Astrocyte of the cerebellum (primary cell): ENCODE measurements at places on chromosomes 2 and 18.
A peak's percentile ranks its signal among the peaks of the same experiment; 100 is the strongest.

GRCh38 chr2:177397481-177398289 is 5.1 kb downstream of the AGPS start:
- peak; percentile 93 for DNase-seq

DNA sequence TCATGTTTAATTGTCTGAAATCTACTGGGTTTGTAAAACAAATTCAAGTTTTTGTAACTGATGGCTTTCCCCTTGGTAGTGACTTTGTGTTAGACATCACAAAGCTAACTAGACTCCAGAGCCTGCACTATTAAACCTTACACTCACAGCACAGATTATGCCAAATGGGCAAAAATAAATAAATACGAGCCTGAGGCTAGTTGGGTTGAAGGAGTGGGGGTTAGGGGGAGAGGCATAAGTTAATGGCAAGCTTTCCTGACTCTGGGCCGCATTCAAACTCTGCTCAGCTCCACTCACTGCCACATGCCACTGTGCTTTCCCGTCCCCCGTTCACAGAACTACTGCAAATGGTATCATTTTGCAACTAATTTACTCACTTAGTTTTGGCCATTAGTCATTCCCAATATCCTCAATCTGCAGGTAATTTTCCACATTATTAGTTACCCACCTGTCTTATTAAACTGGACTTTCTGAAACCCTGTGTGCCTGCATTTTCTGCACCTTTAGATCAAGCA is 1079.9 kb upstream of the PIK3C3 start:
- no peak for DNase-seq

- no peak for DNase-seq
Measured at GRCh38 chr18:61414086-61414485, 80.9 kb downstream of the CDH20 start.

- no peak for DNase-seq
Measured at GRCh38 chr2:238125127-238125885, 13.2 kb upstream of the KLHL30 start.

DNA sequence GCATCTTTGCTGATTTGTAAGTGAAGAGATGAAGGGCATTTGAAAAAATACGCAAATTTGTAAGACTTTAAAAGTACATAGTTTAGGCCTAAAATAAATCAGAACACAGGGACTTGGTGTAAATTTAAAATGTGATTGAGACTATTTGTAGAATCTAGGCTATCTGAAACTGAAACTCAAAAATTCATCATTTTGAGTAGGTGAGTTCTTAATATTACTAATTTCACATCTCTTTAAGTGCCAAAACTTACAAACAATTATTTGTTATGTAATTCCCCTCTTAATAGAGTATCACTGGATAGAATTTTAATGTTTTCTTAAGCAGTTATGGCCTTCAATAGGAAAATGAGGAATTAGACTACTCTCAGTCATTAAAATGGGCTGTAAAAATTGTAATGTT is 14.0 kb upstream of the HRH4 start:
- DNase-seq = no peak

- DNase-seq = no peak
Measured at GRCh38 chr2:139201516-139201915, 421.3 kb upstream of the NXPH2 start.

DNA sequence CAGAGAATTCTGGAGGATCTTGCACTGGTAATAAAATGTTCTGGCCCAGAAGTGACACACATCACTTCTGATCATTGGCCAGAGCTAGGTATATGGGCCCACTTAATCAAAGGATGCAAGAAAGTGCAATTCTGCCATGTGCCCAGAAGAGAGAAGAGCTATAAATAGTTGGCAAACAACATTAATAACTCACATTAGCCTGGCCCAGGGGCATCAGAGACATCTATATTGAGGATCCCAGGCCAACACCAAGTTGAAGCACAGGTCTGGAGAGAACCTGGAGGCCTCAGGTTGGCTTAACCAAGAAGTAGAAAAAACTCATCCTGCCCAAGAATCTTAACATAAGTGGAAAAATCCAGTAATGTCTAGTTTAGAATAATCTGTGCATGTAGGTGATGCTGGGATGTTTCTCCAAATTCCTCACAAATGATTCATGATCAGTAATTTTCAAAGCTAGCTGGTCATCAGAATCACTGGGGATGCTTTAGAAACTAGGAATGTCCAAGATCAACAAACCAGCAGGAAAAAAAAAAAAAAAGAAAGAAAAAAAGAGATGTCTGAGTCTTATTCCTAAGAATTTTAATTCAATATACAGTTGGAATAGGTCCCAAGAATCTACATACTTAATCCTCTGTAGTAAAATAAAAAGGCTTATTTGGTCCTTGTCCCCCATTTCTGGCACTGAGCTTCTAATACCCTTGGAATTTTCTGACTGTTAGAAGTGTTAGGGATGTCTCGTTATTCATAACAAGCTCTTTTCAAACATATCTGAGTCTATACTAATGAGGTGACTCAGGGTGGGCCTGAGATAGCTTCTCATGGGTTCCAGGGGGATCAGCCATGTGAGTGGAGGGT is 35.0 kb upstream of the EVA1A start:
- peak; percentile 88 for DNase-seq

DNA sequence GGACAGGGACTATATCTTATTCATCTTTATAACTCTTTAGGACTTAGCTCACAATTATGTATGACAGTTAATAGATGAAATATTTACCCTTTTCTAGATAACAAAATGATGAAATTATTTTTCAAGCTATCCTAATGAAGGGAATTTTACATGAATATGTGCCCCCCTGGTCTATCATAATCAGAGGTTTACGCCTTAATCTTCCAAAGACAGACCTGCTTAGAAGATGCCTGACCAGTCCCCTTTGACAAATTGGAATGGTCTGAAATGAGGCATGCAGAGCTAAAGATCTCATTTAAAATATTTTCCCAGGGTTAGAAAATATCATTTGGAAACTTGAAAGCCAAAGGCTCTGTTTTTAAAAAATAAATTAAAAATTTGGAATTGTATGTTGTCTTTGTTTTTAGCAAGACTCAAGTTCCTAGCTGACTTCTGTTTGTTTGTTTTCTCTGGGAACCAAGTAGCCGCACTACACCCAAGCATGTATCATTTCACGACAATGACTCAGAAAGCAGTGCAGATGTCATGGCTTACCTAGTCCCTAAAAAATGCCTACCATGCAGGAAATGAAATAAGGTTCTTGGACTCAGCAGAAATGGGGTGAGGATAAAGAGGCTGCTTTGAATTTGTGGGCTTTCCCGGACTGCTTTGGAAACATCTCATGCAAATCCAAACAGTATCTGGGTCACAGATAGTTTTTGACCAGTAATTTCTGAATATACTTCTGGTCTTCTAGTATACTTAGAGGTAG is 162.1 kb downstream of the ZEB2 start:
- DNase-seq = peak; percentile 89

DNA sequence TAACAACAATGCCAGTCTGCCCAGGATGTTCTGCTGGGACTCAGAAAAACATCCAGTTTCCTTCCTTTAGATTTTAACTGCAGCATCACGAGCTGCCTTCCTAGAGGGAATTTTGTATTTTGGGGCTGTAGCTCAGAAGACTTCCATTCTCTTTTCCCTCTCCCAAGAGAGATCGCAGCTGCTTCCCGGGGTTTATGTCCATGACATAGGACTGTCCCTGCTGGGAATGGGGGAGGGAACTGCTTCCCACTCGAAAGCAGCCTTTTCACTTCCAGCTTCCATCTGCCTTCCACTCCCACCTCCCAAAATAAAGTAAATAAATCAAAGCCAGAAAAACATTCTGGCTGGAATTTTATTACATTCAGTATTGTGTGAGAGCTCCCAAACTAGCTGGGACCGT is 52.4 kb downstream of the LIMS1 start:
- no peak for DNase-seq

- no peak for DNase-seq
Measured at GRCh38 chr2:25125976-25126375, 42.4 kb downstream of the POMC start.

DNA sequence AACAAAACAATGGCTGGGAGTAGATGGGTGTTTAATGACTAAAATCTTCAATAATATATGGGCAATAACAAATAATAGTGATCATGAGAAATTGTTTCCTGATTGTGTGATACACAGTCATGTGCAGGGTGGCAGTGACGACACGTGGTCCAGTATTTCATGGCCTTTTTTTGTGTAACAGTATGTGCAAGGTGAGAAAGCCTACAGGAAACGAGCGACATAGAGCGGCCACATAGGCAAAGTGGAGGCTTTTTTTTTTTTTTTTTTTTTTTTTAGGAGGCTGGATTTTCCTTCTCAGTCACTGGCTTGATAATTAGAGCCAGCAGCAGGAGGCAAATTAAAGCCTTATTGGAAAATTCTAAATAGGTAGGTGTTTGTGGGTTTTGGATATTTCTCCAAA is 123.7 kb downstream of the MYO3B start:
- DNase-seq = no peak

GRCh38 chr2:37683921-37684780 is 12.7 kb upstream of the CDC42EP3 start:
- DNase-seq = no peak

- no peak for DNase-seq
Measured at GRCh38 chr2:223865907-223866508, 28.6 kb upstream of the AP1S3 start.

DNA sequence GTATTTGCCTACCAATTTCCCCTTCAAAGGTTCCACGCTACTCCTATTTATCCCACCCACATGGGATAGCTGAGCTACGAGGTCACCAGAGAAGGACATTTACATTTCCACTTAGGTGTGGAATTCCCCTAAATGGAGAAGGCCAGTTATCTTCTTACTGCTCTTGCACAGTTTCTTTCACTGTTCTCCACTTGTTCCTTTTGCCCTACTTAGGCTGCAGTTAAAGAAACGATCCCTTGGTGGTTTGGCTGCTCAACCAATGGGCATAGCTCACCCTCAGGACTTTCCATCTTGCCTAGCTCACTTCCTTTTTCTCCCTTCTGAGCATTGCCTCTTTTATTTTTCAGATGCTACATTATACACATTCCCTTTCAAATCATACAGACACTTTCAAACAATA is 11.2 kb upstream of the NABP1 start:
- no peak for DNase-seq

DNA sequence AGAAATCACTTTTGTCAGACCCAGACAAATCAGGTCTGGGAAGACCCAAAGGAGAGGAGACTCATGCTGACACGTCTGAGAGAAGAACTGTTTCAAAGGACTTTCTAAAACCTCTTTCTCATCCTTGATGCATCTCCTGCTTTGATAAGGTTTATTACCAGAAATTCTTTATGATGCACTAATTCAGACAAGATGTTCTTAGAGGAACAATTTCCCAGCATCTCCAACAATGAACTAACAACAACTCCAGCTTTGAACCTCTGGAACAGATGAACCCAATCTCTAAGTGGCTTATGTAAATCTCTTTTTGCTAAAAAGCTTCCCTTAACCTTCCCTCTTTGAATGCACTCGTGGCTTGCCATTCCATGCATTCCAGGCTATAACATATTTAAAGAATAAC is 15.9 kb upstream of the SERPINB11 start:
- no peak for DNase-seq

GRCh38 chr18:12750076-12750714 is 47.4 kb downstream of the PSMG2 start:
- DNase-seq = no peak

- no peak for DNase-seq
Measured at GRCh38 chr2:437756-438393, 150.0 kb upstream of the ALKAL2 start.

DNA sequence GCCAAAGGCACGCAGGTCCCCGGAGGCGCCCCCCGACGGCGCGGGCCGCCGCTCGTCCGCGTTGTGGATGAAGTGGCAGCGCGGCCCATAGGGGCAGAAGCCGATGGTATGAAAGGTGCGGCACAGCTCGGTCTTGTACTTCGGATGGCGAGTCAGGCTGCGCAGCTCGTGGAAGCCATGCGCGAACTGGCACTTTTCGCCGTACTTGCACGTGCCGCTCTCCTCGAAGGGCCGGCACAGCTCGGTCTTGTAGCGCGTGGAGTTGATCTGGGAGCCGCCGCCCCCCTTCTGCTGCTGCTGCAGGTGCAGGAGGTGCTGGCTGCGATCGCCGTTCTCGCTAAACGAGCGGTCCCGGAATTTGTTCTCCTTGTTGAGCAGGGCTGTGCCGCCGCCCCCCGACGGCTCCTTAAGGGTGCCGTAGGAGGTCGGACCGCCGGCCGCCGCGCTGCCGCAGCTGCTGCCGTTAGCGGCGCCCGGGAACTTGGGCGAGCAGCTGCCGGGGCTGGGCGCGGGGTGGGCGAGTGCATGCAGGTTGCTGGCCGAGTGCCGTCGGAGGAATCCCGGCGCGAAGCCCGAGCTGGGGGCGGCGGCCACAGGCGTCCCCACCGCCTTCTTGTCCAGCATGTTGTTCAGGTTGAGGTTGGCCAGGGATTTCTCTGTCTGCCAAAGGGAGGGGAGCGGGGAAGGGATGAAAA is 1.2 kb downstream of the ZFP36L2 start:
- no peak for DNase-seq
